ENCODE measurements at places on chromosomes 1 and 21. TPM values are rescaled to one million over a fixed set of nuclear protein-coding genes. Genes with fewer than 3 reads are reported as not detected.

ESRRG gene
- 50.4 TPM for total RNA-seq

KCNK2 gene
- total RNA-seq: not detected

TAS1R1 gene
- total RNA-seq: not detected

LCE3D gene
- total RNA-seq: not detected

BRDT gene
- total RNA-seq: not detected

GRCh38 chr1:30358500-30358899 lies 364.9 kb downstream of the MATN1 start:
- no peak for DNase-seq

DNA sequence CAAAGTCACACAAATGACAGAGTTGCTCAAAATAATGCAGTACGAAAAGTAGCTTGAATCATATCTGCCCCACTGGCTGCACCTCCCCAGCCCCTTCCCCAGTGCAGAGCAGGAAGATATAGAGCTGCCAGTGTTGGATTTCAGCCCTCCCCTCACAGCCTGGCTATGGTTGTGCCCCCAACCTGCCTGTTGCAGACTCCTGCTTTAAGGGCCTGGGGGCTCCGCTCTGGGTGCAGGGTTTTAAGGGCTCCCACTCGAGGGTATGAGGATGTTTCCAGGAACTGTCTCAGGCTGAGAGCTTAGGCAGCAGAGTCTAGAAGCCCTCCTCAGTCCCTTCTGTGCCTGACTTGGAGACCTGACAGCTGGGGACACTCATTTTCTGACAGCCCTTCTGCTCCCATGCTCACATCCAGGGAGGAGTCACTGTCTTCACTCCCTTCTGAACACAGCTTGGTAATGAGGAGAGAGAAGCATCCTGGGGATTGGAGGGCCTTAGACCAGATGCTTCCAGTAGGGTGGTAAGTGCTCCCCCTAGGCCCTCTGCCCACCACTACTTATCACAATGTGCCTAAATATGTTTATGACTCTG lies 4.6 kb downstream of the S100A9 start:
- DNase-seq: no peak

DNA sequence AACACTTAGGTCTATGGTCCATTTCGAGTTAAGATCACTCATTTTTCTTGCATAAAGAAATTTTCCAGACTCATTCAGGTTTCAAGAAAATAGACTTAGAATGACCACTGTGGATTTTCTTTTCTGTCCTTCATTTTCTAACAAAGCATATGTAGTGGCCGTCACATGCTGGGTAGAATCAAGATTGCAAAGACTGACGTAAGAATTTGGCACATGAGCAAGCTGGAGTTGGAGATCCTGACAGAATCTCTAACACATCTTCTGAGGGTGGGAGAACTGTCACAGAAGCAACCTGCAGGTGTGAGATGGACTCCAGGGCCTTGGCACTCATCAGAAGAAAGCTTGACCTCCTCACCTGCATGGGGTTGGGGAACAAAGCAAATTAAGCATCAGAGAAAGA lies 28.6 kb downstream of the KIF26B start:
- DNase-seq: no peak

- DNase-seq: no peak
These were observed 159.7 kb downstream of the HIVEP3 start for GRCh38 chr1:41758904-41759548.

GRCh38 chr1:58585581-58586151 lies 8.6 kb upstream of the TACSTD2 start:
- no peak for DNase-seq

All from right cardiac atrium (tissue), 5 donors.